ENCODE measurements at places on chromosomes 12 and 14.
A peak's percentile ranks its signal among the peaks of the same experiment; 100 is the strongest.

DNA sequence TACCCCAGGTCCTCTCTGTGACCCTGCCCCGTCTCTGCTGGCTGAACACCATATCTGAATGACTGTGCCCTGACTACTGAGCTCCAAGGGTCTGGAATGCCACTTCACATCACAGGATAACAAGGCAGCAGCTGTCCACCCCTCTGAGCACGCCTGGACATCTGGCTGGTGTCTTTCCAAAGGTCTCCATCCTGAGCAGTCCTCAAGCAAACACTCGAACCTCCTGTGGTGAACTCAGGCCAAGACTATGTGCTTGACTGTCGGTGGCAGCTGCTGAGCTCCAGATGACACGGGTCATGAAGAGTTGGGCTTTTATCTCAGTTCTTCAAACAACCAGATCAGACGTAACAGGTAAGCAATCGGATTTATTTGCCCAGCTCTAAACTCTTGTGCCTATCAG is 117.2 kb upstream of the BCL2L14 start:
- DNase-seq, result no peak

- no peak for DNase-seq
Observed at GRCh38 chr12:10098791-10099190, at the start of gene CLEC1A. TSS of gene CLEC1A (minus strand) at chr12:10098985. CDS start at chr12:10098922, 63 bp downstream.

DNA sequence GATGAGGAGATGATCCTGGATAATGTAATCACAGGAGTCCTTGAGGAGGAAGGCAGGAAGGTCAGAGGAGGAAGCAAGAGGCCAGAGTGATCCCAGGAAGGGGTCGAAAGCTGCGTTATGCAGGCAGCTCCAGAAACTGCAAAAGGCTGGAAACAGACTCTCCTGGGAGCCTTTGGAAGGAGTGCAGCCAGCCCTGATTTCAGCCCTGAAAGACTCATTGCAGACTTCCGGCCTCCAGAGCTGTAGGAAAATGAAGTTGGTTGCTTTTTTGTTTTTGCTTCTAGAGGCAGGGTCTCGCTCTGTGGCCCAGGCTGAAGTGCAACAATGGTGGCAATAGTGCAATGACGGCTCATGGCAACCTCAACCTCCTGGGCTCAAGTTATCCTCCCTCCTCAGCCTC is 44.6 kb upstream of the FZD10 start:
- no peak for DNase-seq

DNA sequence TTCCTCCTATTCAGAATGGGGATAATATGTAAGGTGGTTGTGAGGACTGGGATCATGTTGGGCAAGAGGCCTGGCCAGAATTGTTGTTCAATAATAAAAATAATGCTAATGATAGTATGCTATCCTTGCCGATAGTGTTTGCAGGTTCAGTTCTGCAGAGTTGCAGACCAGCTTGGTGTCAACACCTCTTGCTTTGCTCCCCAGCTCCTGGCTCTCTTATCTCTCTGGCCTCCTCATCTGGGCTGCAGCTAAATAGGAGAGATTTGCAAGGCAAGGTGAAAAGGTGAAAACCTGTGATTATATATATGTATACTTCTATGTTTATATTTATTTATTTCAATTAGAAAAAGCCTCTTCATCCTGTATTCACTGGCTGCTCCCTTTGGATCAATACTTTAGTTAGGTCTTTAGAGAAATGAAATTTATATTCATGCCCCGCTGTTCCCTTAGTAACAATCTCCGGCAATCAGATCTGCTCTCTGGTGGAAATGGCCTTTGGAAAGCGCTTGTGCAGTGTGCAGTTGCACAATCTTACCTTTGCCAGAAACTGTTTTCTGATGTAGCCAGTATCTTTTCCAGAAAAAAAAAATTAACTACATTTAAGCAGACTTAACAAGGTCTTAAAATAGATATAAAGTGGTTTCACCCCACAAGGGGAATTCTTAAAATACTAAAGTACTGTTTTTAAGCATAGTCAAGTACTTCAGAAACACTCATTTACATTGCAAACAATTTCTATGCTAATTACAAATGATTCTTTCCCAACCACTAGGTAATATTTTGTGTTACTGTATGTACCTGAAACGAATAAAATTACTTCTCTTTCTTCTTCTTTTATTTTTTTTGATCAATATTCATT is 19.1 kb upstream of the ACVR1B start:
- DNase-seq, result no peak

DNA sequence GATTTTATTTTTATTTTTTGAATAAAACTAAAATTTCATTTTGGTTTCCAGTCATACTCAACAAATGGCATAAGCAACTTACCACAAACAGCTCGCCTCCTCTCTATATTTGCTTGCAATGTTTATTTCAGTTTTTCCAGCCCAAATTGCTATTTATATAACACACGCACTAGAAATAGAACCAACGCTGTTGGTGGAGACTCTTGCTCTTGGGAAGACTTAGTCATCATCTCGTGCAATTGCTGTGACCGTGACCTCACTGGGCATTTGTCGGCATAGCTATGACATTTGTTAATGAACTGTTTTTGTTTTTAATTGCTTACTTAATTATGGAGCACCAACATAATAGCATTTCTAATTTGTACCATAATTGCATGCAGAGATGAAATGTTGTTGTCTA is 153.1 kb upstream of the OTX2 start:
- DNase-seq, result no peak

GRCh38 chr12:117742721-117743120 is 226.1 kb downstream of the KSR2 start:
- DNase-seq, result no peak

DNA sequence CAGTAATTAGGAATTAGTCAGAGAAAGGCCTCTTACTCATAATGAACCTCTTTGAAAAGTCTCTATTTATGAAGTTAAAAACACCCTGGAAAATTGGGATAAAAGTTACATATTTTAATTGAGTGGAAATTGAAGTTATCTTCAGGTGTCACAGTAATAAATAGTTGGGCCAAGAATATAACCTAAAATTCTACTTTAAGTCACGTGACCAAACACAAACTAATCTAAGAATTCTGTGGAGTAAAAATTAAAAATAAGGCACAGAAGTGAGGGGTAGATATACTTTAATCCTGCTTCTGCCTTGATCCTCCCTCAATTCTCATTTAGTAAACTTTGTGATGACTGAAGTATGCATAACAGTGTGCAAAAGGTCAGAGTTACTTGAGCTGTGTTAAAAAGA is 226.4 kb downstream of the NAV3 start:
- no peak for DNase-seq

DNA sequence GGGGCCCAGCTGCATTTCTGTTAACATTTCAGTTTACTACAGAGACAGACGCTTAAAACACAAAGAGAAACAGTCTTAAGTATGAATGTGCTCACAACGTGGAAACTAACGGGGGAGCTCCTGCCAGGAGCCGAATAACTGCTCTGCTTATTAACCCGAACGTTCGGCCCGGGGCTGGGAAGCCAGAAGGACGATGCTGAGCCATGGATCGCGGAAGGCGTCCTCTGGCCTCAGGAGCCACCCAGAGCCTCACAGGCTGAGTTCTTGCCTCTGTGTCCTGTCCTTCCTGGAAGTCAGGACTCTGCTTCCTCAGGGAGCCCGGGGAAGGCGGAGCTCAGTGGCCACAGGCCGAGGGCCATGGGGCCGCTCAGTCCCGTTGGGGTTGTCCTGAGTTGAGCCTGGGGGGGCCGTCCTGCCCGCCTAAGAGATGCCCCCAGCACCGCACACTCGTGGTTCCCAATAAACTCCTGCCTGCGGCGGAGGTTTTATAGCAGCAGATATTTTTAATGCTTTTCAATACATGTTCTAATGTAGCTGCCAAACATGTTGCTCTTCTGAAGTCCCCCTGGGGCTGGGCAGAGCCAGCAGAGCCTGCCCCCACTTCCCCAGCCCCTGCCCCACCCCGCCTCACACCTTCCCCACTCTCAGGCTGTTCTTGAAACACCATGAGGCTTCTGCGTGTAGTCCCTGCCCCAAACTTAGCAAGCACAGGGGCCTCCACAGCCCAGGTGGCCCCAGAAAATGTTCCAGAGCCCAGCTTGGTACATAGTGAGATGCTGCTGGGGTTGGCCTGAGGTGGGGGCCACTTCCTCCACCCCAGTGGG is 3.4 kb upstream of the TEX22 start:
- DNase-seq, result no peak

DNA sequence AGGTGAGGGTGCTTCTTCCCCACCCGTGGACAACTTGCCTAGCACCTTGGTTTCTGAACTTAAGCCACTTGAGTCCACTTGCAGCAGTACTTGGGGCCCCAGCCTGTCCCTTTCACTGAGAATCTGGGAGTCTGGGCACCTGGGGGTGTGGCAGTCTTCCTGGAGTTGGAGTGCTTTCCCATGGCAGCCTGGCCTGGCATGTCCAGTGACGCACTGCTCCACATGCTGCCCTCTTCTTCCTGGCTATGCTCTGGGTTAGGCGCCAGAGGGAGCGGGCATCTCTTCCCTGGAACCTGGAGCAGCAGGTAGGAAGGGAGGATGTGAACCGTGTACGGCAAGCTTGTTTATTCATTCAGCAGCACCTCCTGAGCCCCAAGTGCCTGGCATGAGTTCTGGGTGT is 76.4 kb downstream of the PAPOLA start:
- DNase-seq, result no peak

- no peak for DNase-seq
Observed at GRCh38 chr14:81269979-81270375, 49.2 kb upstream of the GTF2A1 start.

- no peak for DNase-seq
Observed at GRCh38 chr14:81400852-81401251, 728 bp upstream of the STON2 start.

DNA sequence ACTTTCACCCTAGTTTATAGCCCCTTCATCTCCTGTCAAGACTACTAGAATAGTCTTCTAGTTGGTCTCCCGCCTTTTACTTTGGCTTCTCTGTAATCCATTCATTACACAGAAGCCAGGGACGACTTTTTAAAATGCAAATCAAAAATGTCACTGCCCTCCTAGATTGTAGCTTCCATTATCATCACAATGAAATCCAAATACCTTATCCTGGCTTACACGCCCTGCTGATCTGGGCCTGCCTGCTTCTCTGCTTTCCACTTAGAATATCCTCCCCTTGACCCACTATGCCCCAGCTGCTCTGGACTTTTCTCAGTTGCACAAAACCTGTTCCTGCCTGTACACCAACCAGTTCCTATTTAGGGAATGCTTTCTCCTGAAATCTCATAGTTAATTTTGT is 4.5 kb upstream of the EEA1 start:
- no peak for DNase-seq

DNA sequence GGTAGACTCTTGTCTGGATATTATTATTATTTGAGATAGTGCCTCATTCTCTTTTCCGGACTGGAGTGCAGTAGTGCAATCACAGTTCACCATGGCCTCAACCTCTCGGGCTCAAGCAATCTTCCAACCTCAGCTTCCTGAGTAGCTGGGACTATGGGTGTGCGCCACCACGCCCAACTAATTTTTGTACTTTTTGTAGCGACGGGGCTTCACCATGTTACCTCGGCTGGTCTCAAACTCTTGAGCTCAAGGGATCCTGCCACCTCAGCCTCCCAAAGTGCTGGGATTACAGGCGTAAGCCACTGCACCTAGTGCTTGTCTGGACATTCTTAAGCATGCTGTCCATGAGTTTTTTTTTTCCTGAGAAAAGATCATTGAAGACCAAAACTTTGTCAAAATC is 498.9 kb upstream of the RGS6 start:
- DNase-seq, result no peak

- peak; percentile 48 for DNase-seq
Observed at GRCh38 chr12:57046947-57047890, 2.7 kb downstream of the MYO1A start.

DNA sequence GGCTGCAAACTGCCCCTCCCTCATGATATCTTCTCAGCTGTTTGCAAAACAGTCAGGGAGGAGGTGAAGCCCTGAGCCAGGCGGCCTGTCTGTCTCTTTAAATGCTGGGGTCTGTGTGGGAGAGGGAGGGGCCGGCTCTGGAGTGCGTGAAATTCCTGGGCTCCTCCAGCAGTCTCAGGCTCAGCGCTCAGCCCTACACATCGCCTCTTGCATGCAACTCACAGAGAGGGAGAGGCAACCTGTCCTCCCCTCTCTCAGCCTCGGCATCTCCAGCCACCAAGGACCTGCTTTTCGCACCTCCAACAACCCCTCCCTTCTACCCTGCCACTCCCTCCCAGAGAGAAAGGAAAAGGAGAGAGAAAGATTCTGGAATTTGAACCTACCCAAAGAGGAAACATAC is at the start of gene NRXN3:
NRXN3 (plus strand) TSS at position 171 of the 400 bp plus-strand sequence. CDS start 72,721 bp downstream, outside the sequence.
- no peak for DNase-seq

DNA sequence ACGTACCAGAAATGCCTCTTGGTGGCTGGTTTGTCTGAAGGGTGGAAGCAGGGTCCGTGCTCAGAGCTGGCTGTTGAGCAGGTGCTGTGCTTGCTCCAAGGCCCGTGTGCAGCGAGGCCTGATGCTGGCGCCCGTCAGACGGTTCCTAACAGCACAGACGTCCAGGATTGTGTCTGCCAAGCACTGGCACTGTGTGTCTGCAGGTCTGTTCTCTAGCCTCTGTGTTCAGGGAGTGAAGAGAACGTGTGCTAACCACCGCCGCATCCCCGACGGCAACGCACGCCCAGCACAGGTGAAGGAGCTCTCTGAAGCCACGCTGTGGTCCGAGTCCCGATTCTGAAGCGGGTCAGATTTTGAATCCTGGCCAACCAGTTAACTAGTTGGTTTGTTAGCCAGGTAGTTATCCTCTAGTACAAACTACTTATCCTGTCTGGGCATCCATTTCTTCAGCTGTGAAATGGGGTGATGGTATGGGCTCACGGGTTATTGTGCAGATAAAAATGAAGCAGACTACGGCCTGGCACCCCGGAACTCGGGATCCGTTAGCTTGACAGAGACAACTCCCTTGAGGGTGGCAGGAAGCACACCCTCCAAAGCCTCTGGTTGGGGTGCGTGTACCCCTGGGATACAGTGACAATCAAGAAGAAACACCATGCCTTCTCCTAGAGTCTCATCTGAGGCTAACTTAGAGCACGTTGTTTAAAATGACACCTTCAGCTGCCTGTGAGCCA is 18.6 kb upstream of the TDRD9 start:
- no peak for DNase-seq

DNA sequence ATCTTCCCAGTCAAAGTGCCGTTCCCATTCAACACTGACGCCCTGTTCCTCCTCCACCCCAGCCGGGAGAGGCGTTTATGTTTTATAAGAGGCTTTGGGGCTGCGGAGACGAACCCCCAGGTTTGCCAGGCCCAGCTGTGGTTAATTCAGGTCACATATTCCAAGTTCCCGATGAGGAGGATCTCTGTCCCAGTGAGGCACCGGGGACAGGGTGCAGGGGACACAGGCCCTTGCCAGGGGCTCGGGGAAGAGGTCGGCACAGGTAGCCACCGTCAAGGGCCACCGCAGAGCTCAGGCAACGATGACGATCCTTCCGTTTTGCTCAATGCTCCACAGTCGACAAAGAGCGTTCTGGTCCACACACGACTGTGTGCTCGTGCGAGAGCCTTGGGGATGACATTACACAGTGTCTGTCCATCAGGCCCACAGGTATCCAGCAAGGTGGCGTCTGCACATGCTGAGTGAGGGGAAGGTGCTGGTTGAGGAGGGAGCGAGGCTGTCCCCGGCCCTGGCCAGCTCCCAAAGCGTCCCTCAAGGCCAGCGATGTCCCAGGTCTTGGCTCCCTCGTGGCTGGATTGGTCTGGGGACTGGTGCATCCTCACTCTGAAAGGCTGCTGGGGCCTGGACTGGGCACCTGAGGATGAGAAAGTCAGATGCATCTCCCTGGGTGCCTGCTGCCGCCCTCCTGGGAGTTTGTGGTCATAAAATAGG is 189.2 kb upstream of the C14orf180 start:
- DNase-seq, result no peak

All from stimulated activated CD4-positive, alpha-beta T cell treated with anti-CD3 and anti-CD28 coated beads, Interleukin-4, amount 100 ng/mL, for 24 hours (primary cell).